NCI-H187 treated with DMSO at 0.1 percent for 48 hours (cell line): ENCODE measurements at places on chromosomes 1 and 21.

GRCh38 chr1:222996310-222996975 lies 146.6 kb downstream of the TLR5 start:
- DNase-seq = no peak

DNA sequence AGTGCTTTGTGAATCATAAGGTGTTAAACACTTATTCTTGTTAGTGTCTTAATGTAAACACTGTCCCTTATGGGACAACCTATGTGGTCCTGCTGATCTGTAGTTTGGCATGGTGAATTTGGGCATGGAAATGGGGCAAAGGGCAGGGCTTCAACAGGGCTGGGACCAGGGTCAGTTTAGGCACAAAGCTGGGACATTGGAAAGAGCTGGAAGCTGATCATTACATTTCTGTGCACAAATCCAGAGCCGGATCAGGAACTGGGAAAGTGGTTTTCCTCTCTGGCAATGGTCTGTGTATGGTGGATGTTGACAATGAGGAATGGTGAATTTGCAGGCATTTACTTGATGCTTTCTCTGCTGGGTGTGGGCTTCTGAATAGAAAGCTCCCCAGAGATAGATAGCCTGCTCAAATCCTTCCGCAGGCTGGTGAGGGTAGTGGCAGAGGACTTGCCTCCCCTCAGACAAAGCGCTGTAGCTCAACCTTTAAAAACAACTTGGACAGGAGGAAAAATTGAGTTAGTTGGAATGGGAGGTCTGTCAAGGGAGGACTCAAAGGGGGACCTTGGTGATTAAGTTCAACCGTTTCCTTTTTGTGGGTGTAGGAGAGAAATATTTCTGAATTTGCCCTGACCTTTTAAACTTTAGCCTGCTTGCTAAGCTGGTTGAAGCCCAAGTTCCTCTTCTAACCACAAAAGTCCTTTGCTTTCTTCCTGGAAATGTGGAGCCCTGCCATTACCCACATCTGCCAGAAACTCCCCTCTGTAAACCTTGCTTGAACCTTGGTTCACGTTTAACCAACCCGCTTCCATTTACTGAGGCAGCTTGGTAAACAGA lies 35.3 kb downstream of the HLX start:
- no peak for DNase-seq

GRCh38 chr21:23021481-23021880 lies 2023.3 kb downstream of the NCAM2 start:
- DNase-seq = no peak

DNA sequence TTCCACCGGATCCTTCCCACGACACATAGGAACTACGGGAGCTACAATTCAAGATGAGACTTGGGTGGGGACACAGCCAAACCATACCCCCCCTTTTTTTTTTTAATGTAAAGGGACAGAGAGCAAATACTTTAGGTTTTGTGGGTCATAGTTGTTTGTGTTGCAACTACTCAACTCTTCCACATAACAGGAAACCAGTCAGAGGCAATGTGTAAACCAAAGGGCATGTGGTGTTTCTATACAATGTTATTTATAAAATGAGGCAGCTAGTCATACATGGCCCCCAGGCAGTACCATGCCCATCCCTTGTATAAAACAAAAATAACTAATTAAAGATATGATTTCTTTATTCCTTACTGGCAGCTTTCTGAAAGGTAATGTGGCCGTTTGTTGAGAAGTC lies 845.4 kb upstream of the ADAMTS5 start:
- no peak for DNase-seq

DNA sequence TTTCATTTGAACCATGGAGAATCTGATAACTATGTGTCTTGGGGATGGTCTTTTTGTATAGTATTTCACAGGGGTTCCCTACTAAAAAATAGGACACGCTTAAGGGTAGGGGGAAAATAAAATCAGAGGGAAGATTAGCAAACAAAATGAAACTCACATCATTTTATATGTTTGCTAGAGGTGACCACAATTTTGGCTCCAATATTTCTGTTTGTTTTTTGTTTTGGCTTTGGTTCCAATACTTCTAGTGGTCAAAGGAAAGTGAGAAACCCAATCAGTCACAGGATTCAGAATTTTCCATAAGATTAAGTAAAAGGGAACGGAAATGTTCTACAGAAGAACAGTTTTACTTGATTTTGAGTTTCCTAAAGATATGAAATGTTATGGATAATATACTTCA lies 42.3 kb upstream of the SSX2IP start:
- DNase-seq = no peak

DNA sequence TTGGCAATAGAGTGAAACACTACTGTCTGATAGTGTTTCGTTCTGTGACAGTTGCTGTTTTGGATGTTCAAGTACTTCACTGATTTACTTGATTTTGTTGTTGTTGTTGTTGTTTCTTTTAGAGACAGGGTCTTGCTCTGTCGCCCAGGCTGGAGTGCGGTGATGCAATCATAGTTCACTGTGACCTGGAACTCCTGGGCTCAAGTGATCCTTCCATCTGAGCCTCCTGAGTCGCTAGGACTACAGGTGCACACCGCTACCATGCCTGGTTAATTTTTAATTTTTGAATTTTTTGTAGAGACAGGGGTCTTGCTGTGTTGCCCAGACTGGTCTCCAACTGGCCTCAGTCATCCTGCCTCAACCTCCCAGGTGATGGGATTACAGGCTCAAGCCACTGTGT lies 2.3 kb downstream of the ATF6 start:
- no peak for DNase-seq

DNA sequence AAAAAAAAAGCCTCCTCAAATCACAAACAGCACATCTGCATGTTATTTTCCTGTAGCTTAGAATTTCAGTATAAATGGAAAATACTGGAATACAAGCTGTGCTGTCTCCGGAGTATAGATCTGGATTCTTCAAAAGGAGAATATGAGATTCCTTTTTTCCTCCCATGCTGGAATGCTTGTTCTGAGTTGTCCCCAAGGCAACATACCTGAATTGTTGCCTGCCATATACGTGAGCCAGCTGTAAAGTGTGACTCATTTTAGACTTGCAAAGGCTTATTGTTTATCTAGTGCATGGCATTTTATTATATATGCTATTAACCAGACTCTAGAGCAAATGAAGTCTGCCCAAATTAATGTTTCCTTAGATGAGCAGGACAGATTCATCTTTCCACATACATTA lies 95.0 kb upstream of the C1orf105 start:
- no peak for DNase-seq

DNA sequence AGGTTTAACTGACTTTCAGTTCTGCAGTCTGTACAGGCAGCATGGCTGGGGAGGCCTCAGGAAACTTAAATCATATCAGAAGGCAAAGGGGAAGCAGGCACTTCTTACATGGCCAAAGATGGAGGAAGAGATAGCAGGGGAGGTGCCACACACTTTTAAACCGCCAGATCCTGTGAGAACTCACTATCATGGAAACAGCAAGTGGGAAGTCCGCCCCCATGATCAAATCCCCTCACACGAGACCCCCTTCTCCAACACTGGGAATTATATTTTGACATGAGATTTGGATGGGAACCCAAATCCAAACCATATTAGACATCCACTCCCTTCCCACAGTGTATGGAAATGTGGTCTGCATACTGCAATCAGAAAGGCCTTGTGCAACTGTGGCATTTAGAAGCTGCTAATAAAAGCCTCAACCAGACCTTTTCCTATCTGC lies 148.2 kb downstream of the FCRL5 start:
- no peak for DNase-seq

DNA sequence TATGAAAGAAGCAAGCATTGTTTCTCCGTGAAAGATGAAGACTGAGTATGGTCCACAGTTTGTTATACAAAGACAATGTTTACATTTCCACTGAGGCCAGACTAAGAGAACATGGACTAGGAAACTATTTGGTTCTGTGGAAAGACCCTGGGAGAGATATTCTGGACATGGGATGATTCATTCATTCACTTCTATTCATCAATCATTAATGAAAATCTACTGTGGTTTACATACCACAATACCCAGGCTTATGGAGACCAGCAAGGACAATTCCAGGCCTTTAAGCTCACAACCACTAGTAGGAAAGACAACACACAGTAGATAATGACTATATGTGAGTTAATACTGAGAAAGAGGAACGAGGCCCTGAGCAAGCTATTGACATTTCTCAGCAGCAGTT lies 125.4 kb downstream of the TBX15 start:
- no peak for DNase-seq

DNA sequence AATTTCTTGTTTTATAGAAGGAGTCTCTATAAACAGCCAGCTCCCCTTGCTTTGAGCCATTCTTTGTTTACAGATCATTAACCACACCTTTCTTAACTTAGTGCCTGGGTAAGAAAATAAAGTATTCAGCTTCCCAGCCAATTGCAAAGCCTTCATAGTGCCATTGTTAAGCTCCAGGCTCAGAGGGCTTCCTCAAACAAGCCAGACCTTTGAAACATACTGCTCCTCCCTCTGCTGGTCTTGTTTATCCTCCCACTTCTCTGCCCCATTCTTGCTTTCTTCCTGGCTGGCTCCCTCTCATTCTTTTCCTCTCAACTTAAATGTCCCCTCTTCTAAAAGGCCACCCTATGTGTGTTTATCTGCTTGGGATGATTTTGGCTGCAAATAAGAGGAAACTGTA lies 319.4 kb upstream of the ST6GALNAC5 start:
- no peak for DNase-seq
